CD8-positive, alpha-beta T cell (primary cell): ENCODE measurements at places on chromosomes 3 and 15.

DNA sequence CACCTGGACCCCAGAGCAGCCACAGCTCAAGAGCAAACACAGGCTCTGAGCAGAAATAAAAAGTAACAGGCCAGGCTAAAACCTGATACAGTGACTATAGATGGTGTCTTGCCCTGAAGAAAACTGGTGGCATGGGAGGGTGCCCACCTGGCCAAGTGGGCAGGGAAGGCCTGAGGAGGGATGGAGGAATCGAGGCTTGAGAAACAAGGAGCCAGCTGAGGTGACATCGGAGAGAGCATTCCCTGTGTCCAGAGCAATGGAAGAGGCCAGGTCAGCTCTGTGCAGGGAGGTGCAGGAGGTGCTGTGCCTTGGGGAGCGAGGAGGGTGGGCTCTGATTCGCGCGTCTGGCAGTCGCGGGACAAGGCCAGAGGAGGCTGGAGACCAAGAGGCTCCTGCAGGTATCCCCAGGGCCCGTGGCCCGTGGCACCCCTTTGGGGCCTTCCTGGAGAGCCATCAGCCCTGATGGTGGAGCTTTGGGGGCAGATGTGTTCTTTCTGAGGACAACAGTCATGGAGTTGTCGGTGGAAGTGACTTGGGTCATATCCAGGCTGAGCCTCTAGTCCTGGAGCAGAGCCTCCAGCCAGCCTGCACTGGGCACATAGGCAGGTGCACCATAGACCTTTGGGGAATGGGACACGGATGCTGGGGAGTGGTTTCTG is 56.1 kb downstream of the PLXNA1 start:
- no peak for DNase-seq

DNA sequence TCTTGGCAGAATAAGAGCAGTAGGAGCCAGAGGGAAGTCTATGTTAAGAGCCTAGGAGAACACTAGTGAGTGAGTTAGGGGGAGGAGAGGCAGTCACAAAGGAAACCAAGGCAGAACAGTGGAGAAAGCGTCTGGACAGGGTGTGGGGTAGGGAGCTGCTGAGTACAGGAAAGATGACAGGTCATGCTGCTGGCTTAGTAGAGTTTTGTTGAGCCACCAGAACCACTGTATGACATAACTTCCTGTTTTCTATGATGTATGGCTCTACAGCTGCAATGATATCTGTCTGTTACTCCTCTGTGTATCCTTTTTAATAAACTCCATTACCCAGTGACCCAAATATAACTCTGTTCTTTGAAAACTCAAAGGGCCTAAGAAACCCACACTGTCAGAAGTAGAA is 10.6 kb upstream of the STT3B start:
- DNase-seq: no peak

DNA sequence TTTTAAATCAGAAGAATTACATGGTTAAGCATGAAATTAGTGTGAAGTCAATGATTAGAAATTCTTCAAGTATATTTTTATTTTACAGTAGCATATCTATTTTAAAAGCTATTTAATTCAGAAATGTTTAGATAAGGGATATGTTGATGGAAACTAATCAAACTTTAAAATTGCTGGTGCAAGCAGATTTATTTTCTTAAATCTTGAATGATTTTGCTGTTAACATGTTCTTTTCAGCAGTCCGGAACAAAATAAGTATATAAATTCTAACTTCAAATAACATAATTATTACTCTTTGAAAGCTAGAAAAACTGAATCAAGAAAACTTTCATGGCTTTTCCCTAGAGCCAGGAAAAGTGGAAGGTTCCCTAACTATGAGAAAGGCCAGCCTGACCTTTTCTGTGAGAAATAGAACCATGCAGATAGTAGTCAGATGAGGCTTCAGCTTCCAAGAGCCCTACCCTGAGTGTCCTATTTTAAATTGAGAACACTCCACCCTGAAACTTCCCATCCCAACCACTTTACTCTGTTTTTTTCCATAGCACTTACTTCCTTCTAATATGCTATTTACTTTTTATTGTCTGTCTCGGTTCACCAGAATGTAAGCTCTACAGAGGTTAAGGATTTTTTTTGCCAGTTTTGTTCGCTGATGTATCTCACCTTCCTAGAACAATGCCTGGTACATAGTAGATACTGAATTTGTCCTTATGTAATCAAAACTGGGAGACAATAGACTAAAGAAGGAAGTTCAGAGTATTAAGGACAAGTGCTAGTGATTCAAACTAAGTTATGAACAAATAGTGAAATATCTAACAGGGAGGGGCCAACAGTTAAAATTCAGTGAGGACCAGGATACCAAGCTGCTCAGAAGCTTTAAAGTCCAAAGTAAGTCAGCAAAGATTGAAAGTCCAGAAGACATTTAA is 66.8 kb downstream of the CD200R1L start:
- DNase-seq: no peak

GRCh38 chr3:16300881-16301359 is 35.9 kb downstream of the OXNAD1 start:
- peak; percentile 59 for DNase-seq

GRCh38 chr3:64056606-64057180 is 33.4 kb upstream of the PSMD6 start:
- DNase-seq: no peak

- peak; percentile 33 for DNase-seq
Measured at GRCh38 chr15:83559310-83559966, 94.5 kb upstream of the ADAMTSL3 start.
